Activated T-cell treated with anti-CD3 and anti-CD28 coated beads for 4 hours (primary cell): ENCODE measurements at places on chromosomes 5 and 9.
A peak's percentile ranks its signal among the peaks of the same experiment; 100 is the strongest.

GRCh38 chr9:9751996-9752395 is 860.8 kb downstream of the PTPRD start:
- no peak for DNase-seq

- no peak for DNase-seq
These were observed 572 bp downstream of the CDK5RAP2 start for GRCh38 chr9:120579139-120580050.

- no peak for DNase-seq
These were observed 2.2 kb downstream of the NSMF start for GRCh38 chr9:137456864-137457405.

GRCh38 chr9:124454296-124454695 is 4.0 kb downstream of the ADGRD2 start:
- DNase-seq, result no peak

GRCh38 chr9:78130004-78130403 is 98.4 kb upstream of the GNAQ start:
- no peak for DNase-seq

GRCh38 chr5:7676455-7676854 is 174.5 kb downstream of the CFAP90 start:
- no peak for DNase-seq

DNA sequence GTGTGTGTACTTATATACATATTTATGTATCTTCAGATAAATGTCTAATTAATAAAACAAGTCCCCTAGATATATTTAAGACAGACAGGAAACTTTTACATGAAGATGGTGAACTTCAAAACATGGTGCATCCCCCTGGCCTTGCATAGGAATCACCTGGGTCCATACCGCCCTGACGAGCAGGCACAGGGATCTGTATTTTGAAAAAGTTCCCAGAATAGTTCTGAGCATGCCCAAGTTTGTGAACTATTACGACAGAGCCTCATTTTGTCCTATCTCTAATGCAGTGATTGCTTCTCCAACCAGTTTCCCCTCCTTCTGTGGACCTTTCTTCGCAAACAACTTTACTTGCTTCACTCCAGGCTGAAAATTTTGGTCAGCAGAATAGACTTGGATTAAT is 98.1 kb downstream of the APBA1 start:
- DNase-seq, result no peak

DNA sequence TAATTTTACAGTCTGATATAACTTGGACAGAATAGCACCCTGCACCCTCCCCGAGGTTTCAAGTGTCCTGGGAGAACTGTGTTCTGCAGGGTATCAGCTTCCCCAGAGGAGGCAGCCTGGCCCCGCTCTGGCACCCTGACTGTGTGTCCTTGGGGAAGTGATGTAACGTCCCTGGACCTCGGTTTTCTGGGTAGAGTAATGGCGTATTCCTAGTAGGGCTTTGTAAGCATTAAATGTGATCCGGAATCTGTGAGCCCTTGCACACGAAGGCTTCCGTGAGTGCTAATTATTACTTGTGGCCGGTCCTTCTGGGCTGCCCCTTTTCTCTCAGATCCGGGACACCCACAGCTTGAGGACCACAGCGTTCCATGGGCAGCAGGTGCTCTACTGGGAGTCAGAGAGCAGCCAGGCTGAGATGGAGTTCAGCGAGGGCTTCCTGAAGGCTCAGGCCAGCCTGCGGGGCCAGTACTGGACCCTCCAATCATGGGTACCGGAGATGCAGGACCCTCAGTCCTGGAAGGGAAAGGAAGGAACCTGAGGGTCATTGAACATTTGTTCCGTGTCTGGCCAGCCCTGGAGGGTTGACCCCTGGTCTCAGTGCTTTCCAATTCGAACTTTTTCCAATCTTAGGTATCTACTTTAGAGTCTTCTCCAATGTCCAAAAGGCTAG is 1.0 kb upstream of the CACFD1 start:
- DNase-seq, result no peak

DNA sequence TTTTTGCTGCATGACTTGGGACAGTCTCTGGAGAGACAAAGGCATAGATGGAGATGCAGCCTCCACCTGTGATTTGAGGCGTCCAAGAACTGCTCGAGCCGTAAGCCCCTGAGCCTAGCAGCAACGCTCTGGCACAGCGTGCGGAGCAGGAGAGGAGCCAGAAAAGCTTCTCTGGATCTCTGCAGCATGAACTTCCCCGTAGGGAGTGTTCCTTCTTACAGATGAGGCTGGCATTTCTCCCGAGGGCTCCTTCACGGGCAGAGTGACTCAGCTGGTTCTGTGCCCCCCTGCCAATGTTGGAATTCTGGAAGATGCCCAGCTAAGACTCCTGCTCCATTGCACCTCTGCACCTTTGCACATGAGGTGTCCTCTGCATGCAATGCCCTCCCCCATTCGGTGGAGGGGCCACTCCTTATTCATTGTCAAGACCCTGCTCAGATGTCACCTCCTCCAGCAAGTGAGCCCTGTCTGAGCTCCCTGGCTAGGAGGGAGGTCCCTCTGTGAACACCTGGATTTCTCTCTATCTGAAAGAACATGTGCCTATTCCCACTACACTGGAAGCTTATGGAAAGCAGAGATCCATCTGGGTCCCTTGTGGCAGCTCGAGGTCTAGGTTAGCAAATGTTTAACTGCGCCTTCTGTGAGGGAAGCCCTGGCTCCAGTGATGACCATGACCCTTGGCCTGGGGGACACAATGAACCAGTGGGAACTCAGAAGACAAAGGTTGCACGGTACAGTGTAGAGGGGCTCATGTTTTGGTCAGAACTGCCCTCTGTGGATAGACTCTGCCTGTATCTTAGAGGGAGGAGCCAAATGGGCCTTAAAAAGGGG is 39.6 kb downstream of the SH3PXD2B start:
- no peak for DNase-seq

DNA sequence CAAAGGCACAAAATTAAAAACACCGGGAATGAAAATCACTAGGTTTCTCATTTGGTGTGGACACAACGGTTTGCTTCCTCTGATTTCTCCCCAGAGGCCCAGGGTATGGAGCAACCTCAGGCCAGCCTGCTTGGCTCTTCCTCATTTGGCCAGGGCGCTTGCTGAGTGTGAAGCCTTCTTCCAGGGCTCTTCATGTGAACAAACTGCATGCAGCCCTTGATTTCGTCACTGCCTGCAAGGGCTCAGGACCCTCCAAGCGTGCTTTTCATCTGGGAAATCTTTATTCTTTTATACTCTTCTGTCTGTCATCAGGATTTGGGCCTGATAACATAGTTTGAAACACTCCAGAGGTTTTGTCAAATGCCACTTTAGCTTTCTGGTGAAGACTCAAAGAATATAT is 122.6 kb upstream of the KLF4 start:
- DNase-seq, result no peak

- no peak for DNase-seq
These were observed 447.7 kb downstream of the EFNA5 start for GRCh38 chr5:107223066-107223465.

DNA sequence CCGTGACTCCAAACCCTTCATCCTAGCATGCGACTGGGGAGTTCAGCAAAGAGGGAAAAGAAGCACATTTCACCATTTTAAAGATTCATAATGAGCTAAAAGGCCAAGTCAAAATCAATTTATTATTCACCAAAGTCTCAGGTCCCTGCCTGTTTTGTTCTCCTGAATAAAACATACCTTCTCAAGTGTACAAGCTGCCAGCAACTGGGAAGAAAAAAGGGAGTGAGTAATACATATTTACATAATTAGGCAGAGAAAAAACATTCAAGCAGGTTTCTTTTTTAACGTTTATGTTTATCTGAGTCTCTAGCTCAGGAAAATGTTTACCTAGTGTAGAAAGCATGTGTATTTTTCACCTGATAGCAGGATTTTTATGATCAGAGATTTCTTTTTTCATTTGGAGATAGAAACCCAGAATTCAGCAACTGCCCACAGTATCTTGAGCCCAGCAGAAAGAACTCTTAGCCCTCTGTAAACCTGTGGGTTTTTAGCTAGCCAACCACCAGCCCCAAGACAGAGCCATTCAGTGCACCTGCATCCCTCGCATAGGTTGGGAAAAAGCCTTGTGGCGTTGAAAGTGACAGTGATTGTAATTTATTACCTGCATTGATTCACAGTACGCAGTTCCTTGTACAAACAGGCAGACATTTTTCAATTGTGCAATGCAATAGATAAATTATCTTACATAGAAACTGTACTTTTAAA is 117.9 kb upstream of the GRIA1 start:
- DNase-seq, result no peak

GRCh38 chr5:40441733-40442132 is 238.0 kb upstream of the PTGER4 start:
- DNase-seq, result peak; percentile 40

GRCh38 chr5:132425975-132426524 is 56.5 kb downstream of the SLC22A5 start:
- DNase-seq, result no peak

DNA sequence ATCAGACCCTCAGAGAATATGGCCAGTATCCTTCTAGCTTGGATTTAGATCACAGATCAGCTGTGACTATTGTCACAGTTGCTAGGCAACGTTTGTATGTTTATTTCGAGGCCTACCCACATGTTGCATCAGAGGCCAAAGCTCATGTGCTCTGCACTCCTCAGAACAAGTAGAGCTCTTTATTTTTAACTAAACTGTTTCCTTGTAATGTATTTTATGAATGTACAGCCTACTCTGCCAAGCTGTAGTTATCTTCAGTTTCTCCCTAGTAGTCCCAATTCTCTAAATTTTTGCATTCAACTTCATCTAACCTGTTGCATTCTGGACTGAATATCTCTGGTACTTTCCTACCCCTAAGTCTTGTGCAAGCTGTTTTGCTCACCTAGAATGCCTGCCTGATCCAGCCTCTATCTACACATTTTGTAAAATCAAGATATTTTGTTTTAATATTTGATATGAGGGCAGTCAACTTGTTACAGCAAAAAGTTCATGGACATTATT is 52.8 kb downstream of the CAST start:
- no peak for DNase-seq

GRCh38 chr5:71907001-71907588 is 188.0 kb downstream of the CARTPT start:
- no peak for DNase-seq

DNA sequence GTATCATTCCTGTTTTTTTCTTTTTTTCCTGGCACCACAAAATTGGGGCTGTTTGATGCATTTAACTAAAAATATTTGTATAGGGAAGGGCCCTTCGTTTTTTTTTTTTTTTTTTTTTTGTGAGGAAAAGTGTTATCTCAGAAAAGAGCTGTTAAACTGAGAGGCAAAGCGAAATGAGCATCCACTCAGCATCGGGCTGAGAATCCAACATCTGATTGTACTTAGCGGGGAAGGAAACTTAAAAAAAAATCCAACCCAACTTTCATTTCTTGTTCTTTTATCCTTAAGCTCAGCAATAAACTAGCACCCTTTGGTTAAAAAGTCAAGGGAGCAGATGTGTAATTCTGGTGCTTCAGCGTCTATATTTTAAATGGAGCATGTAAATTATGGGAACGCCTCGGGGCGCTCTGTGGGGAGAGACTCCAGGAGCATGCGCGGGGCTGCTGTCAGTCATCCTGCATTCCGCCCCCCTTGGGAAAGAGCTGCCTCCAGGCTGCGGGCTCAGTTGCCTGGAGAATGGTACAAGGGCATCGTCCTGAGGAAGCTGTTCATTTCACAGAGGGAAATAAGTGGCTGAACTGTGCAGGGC is 33.3 kb downstream of the DMRT2 start:
- DNase-seq, result no peak

- DNase-seq, result no peak
These were observed 147.5 kb upstream of the RUSC2 start for GRCh38 chr9:35342221-35342958.

GRCh38 chr9:73869264-73869663 is 627.9 kb upstream of the RORB start:
- peak; percentile 2 for DNase-seq

- no peak for DNase-seq
These were observed 77.4 kb downstream of the ATPSCKMT start for GRCh38 chr5:10172247-10172646.

DNA sequence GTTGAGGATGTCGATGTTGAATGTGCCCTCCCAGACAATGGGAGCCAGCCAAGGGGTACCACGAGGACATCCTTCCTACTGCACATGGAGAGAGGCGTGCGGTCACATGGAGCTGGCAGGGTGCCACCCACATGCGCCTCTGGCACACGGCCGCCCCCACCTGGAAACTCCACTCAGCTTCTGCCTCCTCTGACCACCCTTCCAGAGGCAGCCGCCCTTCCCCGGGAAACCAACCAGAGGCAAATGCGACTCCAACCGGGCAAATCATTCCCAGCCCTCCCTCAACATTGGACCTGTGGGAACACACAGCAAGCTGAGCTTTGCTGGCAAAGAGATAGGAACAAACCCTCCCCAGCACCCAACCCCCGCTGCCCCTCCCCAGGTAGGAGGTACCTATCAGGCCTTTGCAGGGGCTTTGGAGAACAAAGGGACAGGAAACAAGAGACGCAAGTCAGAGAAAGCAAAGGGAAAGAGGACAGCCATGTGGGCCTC is 17.5 kb downstream of the ABO start:
- no peak for DNase-seq

DNA sequence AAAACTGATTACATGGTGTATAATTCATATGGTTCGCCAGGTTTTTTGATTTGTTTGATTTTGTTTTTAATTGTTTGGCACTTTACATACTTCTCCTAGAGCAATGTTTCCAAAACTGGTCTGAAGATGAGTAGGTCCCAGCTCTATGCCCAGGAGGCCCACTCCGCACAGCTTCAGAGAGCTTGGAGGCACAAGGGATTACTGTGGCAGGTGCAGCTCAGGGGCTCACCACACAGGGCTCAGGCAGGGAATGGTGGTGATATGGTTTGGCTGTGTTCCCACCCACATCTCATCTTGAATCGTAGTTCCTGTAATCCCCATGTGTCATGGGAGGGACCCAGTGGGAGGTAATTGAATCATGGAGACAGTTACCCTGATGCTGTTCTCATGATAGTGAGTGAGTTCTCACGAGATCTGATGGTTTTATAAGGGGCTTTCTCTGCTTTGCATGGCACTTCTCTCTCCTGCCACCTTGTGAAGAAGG is 296.6 kb downstream of the MED10 start:
- DNase-seq, result no peak

DNA sequence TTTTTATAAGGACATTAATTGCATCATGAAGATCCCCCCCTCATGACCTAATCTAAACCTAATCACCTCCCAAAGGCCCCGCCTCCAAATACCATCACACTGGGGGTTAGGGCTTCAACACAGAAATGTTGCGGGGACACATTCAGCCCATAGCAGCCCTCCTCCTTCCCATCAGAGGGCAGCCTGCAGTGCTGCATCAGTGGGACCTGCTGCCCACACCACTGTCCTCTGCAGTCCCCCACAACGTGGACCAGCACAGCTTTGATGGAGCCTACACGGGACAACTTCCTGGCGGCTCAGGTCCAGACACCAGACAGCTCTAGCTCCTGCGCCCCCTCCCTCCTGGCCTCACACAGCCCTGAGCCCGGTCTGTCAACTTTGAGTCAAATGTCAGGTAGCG is 70.3 kb downstream of the APTX start:
- DNase-seq, result no peak

GRCh38 chr9:107484117-107484723 is 5.3 kb downstream of the KLF4 start:
- DNase-seq, result no peak

GRCh38 chr9:116355153-116355921 is 201.7 kb downstream of the PAPPA start:
- DNase-seq, result no peak

- DNase-seq, result no peak
These were observed 18.5 kb upstream of the ERMP1 start for GRCh38 chr9:5851445-5851844.

GRCh38 chr5:169876386-169876785 is 103.9 kb downstream of the INSYN2B start:
- no peak for DNase-seq
